G401 (cell line): ENCODE measurements at places on chromosomes 1 and 21. TPM values are rescaled to one million over a fixed set of nuclear protein-coding genes. Genes with fewer than 3 reads are reported as not detected.

DNA sequence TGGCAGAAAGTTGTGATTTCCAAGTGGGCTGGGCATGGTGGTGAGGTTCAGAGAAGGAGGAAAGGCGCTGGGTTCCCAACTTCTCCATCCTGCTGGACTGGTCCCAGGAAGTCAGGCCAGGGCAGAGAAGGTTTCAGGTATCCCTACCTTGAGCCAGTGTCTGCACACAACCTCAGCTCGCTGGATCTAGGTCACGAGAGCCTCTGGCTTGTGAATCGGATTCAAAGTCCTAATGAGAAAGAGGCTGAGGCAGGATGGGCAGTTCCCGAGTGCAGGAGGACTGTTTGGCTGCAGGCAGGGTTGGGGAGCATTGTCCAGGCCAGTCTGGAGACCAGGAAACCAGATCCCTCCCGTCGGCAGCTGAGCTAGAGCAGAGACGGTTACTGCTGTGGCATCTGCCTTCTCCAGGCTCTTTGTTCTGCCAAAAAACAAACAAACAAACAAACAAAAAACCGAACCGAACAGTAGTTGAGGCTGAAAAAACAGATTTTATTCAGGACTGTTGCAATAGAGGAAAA lies 19.5 kb upstream of the IGSF21 start:
- peak; percentile 42 for DNase-seq

DIRAS3 gene
- not detected in 2 replicates for total RNA-seq

PTPN22 gene
- total RNA-seq = not detected in 2 replicates

DNA sequence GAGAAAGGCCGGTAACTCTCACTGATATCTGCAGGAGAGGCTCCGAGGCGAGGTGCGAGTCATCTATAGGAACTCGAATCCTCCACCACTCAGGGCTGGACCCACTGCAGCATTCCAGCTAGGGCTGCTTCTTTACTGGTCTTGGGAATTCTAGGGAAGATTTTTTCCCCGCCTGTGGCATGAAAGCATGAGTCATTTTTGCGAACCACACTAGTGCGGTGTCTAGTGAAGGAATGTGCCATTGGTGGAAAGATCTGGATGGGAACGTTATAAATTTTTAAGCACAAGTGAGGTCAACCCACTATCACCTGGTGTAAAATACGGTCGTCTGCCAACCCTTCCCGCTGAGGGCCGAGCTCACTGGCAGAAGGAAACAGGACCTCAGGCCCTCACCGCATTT lies 49.7 kb downstream of the SYF2 start:
- DNase-seq = no peak

- DNase-seq = no peak
These were observed 355.2 kb upstream of the GREM2 start for GRCh38 chr1:240967070-240967724.

- no peak for DNase-seq
These were observed 78.1 kb upstream of the PTBP2 start for GRCh38 chr1:96643519-96643918.

DNA sequence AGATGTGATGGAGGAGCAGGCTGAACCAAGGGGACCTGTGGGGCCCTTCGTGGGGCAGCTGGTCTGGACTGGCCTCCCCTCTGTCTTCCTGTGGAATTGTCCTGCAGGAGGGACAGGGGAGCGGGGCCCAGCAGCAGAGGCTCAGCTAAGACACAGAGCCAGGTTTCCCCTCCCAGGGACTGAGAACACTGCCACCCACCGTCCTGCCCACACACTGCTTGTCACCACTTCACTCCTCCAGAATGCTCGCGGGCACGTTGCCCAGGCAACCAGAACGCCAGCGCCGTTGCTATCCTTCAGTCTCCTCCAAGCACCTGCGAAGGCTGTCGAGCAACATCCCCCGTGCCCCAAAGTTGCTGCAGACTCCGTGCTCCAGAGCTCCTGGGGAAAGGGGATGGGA lies 46.4 kb downstream of the AJAP1 start:
- no peak for DNase-seq

DNA sequence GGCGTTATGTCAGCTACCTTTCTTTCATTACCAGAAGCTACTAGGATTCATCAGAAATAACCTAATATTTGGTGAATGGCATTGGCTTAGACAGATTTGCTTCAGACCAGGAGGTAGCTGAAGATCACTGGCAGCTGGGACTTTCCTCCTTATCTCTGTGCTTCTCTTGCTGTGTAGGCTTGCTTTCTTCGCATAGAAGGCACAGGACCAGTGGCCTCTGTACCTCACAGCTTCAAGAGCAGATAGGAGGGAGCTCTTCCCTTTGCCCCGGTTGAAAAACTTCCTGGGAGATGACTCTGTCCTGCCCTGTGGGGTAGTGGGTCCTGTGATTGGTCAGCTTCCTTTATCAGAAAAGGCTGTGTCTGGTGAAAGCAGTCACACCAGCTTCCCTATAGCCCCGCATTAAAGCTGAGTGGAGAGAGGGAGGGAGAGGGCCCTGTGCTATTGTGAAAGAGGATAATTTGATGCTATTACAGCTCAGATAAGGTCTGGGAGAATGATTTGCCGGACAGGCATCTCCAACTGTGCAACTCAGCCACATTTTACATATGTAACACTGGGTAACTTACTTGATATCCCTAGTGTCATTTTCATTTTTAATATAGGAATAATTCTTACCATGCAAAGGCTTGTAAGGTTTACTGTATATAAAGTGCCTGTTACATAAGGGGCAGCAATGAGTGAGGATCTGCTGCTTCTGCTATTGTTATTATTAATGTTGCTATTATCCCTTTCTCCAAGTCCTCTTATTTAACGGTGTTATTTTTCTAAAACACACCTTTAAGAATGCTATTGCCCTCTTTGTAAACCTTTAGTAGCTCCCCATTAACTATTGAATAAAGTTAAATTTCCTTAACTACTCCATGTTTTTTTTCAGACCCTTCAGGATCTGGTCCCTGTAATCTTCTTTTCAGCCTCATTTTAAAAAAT lies 31.6 kb downstream of the OSBPL9 start:
- DNase-seq = peak; percentile 29

GRCh38 chr1:158186180-158186579 lies 5.5 kb downstream of the CD1D start:
- no peak for DNase-seq

- no peak for DNase-seq
These were observed 80.6 kb downstream of the ERG start for GRCh38 chr21:38417726-38418125.

FLG2 gene
- not detected in 2 replicates for total RNA-seq

TRIM17 gene
- total RNA-seq = not detected in 2 replicates

- DNase-seq = no peak
These were observed 24.8 kb downstream of the WDR47 start for GRCh38 chr1:109017134-109017533.

FAM76A gene
- total RNA-seq = 13.6 and 32.1 TPM in 2 replicates

GRCh38 chr1:22971161-22971560 lies 1.5 kb downstream of the LACTBL1 start:
- DNase-seq = no peak

TLR5 gene
- total RNA-seq = 1.2 TPM in 1 of 2 replicates, not detected in the other

CGN gene
- total RNA-seq = 11.4 and 18.6 TPM in 2 replicates

GRCh38 chr1:231170875-231171274 lies 9.0 kb downstream of the TRIM67 start:
- DNase-seq = no peak

GRCh38 chr1:71660411-71660810 lies 579.6 kb upstream of the ZRANB2 start:
- no peak for DNase-seq

DNA sequence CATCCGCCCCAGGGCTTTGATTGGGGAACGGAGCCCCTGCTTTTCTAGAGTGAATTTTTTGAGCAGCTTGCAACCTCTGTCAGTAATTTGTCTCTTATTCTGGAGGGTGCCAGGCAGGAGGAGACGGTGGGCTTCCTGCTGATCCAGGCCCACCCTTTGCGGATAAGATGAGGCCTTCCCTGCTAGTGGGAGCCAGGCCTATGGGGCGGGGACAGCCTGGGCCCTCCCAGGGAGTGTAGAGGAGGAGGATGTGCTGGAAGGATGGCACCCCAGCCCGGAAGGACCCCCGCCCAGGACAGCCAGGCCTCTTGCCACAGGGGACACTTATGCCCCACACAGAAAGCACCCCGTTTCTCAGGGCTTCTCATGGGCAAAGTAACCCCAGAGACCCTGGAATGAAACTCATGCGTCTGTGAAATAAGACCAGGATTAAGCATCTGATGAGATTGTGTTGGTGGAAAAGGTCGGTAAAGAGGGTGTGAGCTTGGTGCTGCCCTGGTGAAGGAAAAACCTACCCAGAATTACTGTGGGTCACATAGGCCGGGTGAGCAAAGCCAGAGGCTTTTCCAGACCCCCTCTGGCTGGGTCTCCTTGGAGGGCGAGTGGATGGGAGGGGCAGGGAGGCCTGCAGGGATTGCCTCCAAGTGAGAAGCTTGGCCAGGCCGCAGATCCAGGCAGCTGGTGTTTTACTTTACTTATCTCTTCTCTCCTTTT lies 118.7 kb downstream of the SIK1 start:
- no peak for DNase-seq

ANKRD35 gene
- not detected in 2 replicates for total RNA-seq

DNA sequence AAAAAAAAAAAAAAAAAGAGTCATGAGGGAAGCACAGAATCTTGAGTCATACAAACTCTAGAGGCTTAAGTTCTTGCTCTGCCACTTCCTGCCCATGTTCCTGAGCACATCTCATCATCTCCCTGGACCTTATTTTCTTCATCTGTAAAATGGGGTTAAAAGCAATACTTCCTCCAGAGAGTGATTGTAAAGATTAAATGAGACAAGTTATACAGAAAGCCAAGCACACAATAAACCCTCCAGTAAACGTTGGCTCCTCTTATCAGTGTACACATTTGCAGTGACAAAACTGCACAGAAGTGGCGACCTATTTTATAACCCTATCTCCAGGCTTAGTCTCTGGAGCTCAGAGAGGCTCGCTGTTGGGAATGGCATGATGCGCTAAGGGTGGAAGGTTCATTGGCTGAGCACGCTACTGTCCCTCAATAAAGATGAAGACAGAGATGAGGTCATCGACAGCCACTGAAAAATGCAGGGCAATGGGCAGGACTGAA lies 82.1 kb downstream of the RRAGC start:
- DNase-seq = no peak

GRCh38 chr1:21931171-21932093 lies 5.7 kb downstream of the HSPG2 start:
- no peak for DNase-seq

ARHGAP30 gene
- total RNA-seq = 0.10 TPM in 1 of 2 replicates, not detected in the other

GRCh38 chr1:182684116-182684828 lies at the start of gene RGS8:
TSS of gene RGS8 (minus strand) at chr1:182684587. CDS start at chr1:182669649, 14,938 bp downstream.
- no peak for DNase-seq

DNA sequence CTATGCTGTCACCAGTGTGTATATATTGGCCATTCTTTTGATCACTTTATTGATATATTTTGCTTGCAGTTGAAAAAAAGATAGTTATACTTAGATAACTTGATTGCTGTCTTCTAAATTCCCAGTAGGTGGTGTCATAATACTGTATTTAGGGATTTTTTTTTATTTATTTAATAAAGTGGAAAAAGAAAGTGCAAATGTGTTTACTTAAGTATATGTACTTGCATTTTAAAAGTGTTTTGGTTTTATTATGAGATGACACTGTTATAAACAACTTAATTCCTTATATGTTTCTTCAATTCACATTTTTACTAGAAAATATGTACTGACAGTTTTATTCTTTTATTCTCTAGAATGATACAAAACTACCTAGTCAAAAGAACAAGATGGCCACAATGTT lies 164.8 kb downstream of the USP25 start:
- peak; percentile 21 for DNase-seq

GRCh38 chr1:29669912-29670311 lies 433.6 kb downstream of the PTPRU start:
- no peak for DNase-seq

CFHR4 gene
- not detected in 2 replicates for total RNA-seq

C1orf105 gene
- not detected in 2 replicates for total RNA-seq

TARBP1 gene
- 19.8 and 21.7 TPM in 2 replicates for total RNA-seq

DNA sequence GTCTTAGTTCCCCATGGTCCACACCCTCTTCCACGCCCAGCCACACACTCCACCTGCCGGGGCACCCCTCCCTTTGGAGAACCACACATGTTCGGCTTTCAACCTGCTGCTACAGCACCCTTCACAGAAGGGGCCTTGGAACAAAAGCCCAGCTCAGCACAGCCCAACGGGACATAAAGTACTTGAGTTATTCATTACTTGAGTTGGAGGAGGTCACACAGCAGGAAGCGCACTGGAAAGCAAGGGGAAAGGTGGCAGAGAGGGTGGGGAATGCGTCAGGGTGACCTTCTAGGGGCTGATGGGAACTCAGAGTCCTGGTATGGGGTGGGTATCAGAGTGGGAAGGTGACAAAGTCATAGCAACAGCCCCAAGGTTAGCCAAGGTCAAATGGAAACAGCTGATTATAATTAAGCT lies 3.0 kb upstream of the ATP1B1 start:
- DNase-seq = no peak

CD1B gene
- total RNA-seq = not detected in 2 replicates

MIGA1 gene
- total RNA-seq = 2.5 and 5.8 TPM in 2 replicates

DNA sequence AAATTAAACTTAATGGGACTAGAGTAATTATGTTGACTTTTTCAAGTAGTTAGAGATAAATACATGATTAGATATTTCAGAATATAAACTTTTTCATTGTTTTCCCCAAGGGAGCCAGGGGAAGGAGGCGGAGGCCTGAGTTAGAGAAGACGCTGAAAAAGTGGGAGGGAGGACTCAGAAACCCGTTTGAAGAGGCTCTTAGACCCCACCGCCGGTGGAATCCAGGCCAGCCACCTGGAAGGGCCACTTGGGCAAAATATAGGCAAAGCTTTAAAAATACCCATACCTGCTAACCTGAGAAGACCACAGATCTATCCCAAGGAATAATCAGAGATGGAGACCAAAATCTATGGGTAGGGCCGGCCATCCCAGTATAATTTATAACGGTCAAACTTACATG lies 242.6 kb downstream of the PTPRU start:
- DNase-seq = no peak

DNA sequence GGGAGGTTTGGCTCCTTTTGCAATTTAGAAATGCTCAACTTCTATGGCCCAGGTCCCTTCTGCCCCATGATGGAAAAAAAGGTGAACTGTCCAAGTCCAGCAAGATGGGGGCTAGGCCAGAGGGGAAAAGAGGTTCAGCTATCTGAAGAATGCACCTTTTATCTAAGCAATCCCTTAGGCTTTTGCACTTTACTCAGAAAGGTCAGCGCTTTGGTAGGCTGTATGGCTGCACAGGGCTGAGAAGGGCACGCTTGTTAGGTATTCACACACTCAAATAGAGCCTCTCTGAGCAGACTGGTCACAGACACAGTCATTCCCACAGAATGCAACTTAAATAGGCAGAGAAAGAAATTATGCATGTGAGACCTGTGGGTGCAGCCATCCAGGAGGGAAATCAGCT lies 31.0 kb downstream of the KANK4 start:
- no peak for DNase-seq

- DNase-seq = no peak
These were observed 125.3 kb upstream of the ERG start for GRCh38 chr21:38623552-38623951.

GRCh38 chr1:233617025-233617424 lies 3.1 kb downstream of the KCNK1 start:
- peak; percentile 50 for DNase-seq

GBP3 gene
- not detected in 2 replicates for total RNA-seq
